ENCODE measurements at places on chromosomes 1 and 21.
A peak's percentile ranks its signal among the peaks of the same experiment; 100 is the strongest.

DNA sequence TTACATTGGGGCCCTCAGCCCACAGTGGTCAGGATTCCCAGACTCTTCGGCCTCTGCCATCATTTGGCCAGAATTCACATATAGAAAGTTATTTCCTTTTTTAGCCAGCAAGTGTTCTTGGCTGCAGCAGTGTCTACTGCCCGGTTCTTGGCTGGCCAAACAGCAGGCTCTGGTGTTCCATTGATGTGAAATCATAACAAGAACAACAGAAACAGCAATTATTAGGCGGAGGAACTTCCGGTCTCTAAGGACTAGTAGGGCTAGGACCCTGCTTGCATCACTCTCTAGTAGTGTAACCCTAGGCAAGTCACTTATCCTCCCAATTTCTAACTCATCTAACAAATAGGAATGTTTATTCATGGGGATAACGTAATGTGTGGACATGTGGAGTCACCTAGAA, 8.7 kb upstream of the GJA5 start:
- no peak for DNase-seq

- DNase-seq: no peak
Measured at GRCh38 chr1:115295904-115296696, 41.9 kb downstream of the NGF start.

DNA sequence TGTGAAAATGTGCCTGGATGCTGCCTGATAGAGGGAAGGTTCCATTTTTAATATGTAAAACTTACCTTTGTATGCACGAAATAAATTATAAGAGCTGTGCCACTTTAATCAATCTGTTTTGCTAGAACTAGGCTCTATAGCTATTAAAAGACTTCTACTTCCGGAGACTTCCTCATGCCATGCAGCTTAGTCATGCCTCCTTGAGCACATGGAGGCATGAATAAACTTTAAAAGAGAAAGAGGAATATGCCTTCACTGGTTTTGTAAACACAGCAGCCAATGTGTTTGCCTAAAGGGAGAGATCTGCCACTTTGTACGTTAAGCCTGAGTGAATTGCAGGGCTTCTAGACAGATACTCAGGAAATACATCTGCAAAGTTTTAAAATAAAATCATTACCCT, 604.6 kb downstream of the LRRIQ3 start:
- peak; percentile 10 for DNase-seq

GRCh38 chr1:54498383-54499096, 49.5 kb upstream of the ACOT11 start:
- no peak for DNase-seq

DNA sequence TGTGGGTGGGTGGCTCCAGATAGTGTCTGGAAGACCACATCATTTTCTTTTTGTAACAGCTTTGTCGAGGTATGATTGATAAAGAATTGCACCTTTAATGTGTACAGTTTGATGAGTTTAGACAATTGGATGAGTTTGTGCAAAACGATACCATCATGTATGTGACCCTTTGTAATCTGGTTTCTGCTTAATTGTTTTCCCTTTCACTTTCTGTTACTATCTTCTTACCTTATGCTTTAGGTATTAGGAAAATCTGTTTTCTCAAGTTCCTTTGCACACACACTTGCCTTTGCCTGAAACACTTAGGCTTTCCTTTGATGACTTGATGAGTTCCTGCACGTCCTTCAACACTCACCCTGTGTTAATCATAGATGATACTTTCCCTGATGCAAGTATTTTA, 6.8 kb downstream of the OR10Z1 start:
- DNase-seq: no peak

- DNase-seq: no peak
Measured at GRCh38 chr21:38148046-38148445, 108.7 kb upstream of the KCNJ15 start.

- DNase-seq: peak; percentile 55
Measured at GRCh38 chr1:162235241-162235800, 141.3 kb downstream of the SPATA46 start.

DNA sequence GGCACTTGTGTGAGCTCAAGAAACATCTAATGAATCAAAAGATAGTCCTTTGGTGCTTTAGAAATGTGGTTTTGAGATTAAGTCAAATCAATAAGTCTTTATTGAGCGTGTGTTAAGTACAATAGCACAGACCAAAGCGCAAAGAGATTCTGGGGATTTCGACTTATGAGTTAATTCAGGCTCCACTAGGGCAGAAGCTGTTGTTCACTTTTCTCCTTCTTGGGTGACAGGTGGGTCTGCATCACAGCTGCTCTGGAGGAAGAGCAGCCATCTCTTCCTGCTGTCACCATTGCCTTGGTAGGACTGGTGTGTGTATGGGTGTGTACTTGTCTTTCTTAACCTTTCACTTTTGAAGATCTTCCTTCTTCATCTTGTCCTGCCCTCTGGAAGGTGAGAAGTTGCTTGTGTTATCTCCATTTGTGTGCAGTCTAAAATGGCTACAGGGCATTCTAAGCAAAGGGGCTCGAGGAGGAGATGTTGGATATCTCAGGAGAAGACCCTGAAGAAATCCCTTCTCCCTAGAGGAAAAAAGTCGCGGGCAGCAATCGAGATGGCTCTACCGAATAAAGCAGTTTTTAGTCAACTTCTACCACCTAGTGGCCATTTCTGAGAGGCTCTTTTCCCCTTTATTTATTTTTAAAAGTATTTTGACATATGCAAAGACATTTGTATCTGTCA, 22.9 kb upstream of the DISC1 start:
- DNase-seq: peak; percentile 33

- DNase-seq: no peak
Measured at GRCh38 chr1:18632783-18633421, 2.3 kb downstream of the PAX7 start.

- no peak for DNase-seq
Measured at GRCh38 chr21:38863843-38864363, 58.2 kb downstream of the ETS2 start.

DNA sequence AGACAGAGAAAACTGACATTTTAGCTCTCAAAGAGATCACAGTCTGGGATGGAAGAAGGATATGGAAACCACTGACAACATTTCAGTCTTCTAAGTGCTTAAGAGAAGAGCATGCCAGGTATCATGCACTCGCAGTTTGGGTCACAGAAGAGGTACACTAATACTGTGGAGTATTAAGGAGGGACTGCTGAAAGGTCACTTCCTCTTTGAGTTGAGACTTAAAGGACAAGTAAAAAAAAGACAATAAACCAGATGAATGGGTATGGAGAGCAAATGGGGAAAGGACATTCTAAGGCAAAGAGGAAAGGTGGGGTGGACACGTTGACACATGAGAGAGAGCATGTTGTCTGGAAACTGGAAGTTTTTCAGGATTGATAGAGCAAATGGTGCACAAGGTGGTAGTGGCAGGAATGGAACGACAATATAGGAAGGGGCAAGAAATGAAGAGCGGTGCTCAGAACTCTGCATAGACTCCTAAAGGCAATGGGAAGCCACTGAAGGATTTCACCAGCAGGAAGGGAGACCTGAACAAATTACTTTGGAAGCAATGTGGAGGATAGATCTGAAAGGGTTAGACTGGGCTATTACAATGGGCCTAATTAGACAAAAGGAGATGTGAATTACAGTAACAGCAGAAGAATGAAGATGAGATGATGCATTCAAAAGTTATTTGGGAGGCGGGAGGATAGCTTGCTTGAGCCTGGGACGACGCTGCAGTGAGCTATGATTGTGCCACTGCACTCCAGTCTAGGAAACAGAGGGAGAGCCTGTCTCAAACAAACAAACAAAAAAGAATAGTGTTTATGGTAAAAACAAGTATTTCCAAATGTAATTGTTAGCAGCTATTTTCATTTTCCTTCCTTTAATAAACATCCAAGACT, 11.1 kb downstream of the DIPK1A start:
- no peak for DNase-seq

DNA sequence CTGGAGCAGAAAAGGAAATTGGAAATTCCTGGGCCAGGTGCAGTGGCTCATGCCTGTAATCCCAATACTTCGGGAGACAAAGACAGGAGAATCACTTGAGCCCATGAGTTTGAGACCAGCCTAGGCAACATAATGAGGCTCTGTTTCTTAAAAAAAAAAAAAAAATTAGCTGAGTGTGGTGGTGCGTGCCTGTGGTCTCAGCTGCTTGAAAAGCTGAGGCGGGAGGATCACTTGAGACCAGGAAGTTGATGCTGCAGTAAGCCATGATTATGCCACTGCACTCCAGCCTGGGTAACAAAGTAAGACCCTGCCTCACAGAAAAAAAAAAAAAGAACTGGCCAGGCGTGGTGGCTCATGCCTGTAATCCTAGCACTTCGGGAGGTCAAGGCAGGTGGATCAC, 56.7 kb downstream of the SRSF11 start:
- no peak for DNase-seq

GRCh38 chr1:205488074-205488723, 16.3 kb upstream of the CDK18 start:
- DNase-seq: peak; percentile 62

- no peak for DNase-seq
Measured at GRCh38 chr1:24910751-24911650, 19.1 kb downstream of the RUNX3 start.

- DNase-seq: no peak
Measured at GRCh38 chr1:38265293-38266196, 219.0 kb upstream of the POU3F1 start.

DNA sequence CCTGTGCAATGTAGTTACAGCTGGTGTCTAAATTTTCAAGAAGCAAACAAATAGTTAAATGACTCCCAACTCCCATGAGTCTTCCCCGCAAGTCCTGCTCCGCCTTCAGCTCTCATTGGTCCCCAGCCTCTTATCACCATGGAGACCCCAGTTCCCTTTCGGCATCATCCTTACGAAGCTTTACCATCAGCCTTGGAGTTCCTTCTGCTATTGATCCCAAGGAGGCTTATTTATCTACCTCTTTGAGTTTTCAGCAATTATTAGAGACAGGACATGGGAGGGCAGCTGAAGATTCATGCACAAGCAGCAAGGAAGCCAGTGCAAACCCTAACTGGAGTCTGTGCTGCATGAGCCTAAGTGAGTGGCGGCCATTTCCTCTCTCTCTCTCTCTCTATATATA, 12.3 kb downstream of the KCNA2 start:
- no peak for DNase-seq

GRCh38 chr1:223203694-223204093, 60.6 kb upstream of the TLR5 start:
- DNase-seq: no peak

- DNase-seq: no peak
Measured at GRCh38 chr1:178488393-178488792, 8.4 kb downstream of the CLEC20A start.

GRCh38 chr1:225987491-225988316, 11.4 kb downstream of the SDE2 start:
- no peak for DNase-seq

GRCh38 chr1:229128066-229128608, 142.8 kb upstream of the RAB4A start:
- no peak for DNase-seq

DNA sequence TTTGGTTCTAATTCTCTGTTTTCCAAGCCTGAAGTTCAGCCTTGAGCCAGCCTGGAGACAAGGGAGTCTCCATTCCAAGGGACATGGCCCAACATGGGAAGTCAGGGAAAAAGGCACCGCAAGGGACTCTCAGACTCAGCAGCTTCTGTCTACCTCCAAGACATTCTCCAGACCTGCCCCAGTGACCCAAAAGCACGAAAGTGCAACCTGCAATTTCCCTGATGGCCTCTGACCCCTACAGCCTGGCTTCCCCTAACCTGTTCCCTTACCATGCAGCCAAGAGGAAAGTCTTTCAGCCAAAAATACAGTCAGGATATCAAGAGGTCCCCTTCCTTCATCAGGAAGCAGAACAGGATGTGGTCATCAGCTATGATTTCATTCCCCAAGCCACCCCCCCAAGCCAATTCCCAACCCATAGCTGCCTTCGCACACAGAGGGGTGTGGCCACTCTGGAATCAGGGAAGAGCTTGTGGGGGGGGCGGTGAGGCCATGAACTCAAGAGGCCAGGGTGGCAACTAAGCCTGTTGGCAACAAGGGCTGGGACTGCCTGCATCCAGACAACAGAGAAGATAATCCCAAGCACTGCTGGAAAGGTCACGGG, 59.2 kb downstream of the TIAM1 start:
- no peak for DNase-seq

DNA sequence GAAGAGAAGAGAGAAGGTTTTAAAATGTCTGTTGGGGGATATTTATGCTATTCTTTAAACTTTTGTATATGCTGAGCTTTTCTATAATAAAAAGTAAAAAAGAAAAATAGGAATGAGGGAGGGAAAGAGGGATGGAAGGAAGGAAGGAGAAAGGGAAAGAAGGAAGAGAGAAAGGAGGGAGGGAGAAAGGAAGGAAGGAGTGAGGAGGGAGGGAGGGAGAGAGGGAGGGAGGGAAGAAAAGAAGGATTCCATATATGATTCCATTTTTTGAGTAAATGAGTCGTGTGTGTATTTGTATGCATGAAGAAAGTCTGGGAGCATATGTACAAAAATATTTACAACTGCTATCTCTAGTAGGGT, 120.9 kb upstream of the ZBTB40 start:
- no peak for DNase-seq

GRCh38 chr1:87806379-87807094, 477.9 kb downstream of the LMO4 start:
- DNase-seq: no peak

All from NCI-H187 treated with DMSO at 0.1 percent for 48 hours (cell line).